ENCODE measurements at places on chromosomes 3 and 15.
A peak's percentile ranks its signal among the peaks of the same experiment; 100 is the strongest.

DNA sequence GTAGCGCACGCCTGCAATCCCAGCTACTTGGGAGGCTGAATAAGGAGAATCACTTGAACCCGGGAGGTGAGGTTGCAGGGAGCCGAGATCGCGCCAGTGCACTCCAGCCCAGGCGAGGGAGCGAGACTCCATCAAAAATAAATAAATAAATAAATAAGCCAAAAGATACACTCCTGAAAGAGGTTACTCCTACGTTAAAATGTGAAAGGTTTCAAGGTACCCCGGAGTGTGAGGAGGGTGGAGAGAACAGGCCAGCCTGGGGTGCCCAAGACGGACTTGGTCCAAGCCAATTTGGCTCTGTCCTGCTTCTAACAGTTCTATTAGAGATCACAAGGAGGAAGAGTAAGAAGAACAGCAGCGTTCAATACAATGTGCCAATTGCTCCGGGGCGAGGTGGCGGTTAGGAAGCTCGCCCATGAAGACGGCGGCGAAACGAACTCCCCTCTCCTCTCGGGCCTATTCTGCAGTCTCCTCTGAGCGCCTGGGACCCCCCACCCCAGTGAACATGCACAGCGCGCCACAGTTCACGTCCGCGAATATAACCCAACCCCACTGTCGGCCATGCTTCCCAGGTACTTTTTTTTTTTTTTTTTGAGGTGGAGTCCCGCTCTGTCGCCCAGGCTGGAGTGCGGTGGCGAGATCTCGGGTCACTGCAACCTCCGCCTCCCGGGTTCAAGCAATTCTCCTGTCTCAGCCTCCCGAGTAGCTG lies 942 bp downstream of the ELP6 start:
- peak; percentile 3 for DNase-seq

- DNase-seq, result no peak
These were observed 481 bp downstream of the AP4E1 start for GRCh38 chr15:50909010-50909317.

- no peak for DNase-seq
These were observed 706 bp downstream of the FSIP1 start for GRCh38 chr15:39781967-39782302.

DNA sequence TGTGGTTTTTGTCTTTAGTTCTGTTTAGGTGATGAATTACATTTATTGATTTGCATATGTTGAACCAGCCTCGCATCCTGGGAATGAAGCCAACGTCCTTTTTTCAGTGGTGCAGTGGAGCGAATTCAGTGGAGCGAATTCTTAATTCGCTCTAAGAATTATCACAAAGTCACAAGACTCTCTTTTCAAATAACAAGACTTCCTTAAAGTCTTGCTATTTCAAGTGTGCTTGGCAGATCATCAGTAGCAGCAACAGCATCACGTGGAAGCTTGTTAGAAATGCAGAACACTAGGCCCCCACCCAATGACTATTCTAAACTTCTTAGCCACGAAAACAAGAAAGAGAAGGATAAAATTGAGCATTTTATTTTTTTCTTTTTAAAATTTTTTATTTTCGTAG lies 58.1 kb upstream of the CD200R1L start:
- no peak for DNase-seq

DNA sequence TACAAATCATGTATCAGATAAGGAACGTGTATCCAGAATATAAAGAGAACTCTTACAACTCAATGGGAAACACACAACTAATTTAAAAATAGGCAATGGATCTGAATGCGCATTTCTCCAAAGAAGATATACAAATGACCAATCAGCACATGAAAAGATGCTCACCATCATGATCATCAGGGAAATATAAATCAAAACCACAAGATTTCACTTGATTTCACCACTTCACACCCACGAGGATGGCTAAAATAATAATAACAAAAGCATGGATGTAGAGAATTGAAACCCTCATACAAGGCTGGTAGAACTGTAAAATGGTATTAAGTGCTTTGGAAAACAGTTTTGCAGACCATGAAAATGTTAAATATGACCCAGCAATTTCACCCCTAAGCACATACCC lies 26.7 kb upstream of the SLC12A8 start:
- DNase-seq, result no peak

- no peak for DNase-seq
These were observed 84.4 kb downstream of the CMSS1 start for GRCh38 chr3:99902091-99902490.

GRCh38 chr3:176430244-176431037 lies 766.8 kb downstream of the TBL1XR1 start:
- DNase-seq, result no peak

- no peak for DNase-seq
These were observed 286.0 kb upstream of the TGFBR2 start for GRCh38 chr3:30320392-30320791.

- DNase-seq, result no peak
These were observed 13.0 kb downstream of the GUCA1C start for GRCh38 chr3:108940568-108941263.

DNA sequence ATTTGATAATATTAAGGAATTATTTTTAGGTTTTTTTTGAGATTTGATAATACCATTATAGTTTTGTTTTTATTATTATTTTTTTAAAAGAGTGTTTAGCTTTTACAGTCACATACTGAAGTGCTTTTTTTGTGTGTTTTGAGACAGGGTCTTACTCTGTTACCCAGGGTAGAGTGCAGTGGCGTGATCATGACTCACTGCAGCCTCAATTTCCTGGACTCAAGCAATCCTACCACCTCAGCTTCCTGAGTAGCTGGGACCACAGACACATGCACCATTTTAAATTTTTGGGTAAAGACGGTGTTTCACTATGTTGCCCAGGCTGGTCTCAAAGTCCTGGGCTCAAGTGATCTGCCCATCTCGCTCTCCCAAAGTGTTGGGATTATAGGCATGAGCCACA lies 73.0 kb downstream of the SUMF1 start:
- DNase-seq, result peak; percentile 21

DNA sequence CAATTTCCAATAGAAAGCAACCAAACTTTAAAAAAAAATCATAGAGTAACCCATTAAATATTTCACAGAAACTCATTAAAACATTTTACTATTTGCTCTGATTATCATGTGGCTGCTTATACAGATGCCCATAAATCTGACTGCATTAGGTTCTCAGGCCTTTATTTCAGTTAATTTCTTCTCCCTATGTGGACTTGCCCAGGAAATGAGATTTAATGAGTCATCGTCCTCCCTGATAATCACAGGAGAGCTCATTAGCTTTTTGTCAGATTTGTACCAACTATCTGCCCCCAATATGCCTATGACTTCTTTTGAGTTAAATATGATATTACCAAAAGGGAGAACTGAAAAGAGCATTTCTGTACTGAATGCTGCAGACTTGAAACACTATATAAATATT lies 168.0 kb downstream of the FOXB1 start:
- no peak for DNase-seq

DNA sequence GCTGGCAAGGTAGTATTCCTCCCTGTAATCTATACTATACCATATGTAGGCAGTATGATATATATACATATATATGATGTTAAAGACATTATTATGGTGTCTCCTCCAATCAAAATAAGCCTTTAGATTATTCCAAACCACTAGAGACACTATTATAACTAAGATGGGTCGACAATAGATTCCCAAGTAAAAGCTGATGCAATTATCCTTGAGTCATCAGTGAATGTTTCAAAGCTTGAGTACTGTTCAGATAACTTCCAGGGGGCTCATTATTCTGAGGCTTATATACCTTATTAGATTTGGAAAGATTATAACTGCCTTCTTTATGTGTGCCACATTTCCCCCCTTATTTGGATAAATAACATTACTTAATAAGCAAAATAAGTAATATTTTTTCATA lies 11.9 kb upstream of the C3orf38 start:
- DNase-seq, result no peak

GRCh38 chr3:115520651-115521245 lies 102.6 kb upstream of the GAP43 start:
- DNase-seq, result no peak

- no peak for DNase-seq
These were observed 58.0 kb downstream of the KY start for GRCh38 chr3:134592806-134593205.

GRCh38 chr3:126102011-126102410 lies 18.1 kb upstream of the SLC41A3 start:
- DNase-seq, result no peak

- DNase-seq, result no peak
These were observed 244.4 kb downstream of the EDEM1 start for GRCh38 chr3:5431811-5432378.

GRCh38 chr3:15409239-15409638 lies 18.1 kb downstream of the METTL6 start:
- no peak for DNase-seq

GRCh38 chr15:69859866-69860265 lies 237.9 kb downstream of the TLE3 start:
- DNase-seq, result no peak

GRCh38 chr15:38740206-38740605 lies 175.6 kb upstream of the RASGRP1 start:
- DNase-seq, result no peak

GRCh38 chr15:87369269-87369668 lies 887.3 kb downstream of the NTRK3 start:
- DNase-seq, result no peak

DNA sequence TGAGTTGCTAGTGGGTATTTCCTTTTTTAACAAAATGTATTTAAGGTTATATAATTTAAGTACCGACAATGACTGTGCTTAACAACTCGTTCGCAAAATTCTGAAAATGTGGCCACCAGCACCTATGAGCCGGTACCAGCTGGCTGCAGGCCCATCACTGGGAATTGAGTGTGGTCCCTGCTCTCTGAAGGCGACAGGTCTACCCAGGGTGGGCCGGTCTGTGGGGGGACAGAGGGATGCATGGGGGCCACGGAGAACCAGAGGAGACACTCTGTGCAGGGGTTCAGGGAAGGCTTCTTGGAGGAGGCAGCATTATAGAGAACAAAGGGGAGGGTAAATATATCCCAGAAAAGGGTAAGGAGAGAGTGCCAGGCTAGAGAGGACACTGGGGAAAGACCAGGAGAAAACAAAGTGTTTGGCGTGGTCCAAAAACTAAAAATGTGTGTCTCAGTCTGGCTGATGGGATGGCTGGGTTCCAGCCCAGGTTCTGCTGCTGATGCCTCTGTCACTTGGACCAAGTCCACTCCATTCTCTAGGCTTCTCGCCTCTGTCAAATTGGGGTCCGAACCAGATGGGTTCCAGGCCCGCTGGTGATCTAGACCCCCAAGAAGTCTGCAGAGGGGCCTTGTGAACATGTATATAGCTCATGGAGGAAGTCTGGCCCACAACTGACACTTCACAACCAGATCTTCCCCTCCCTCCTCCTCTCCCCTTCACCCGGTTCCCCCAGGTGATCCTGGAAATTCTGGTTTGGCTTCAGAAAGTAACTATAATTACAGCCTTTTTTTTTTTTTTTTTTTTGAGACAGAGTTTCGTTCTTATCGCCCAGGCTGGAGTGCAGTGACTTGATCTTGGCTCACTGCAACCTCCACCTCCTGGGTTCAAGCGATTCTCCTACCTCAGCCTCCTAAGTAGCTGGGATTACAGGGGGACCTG lies 10.7 kb upstream of the CYP11A1 start:
- DNase-seq, result no peak

- no peak for DNase-seq
These were observed 85.9 kb downstream of the AQP9 start for GRCh38 chr15:58224068-58224467.

- DNase-seq, result no peak
These were observed 69.0 kb downstream of the MYO1E start for GRCh38 chr15:59303633-59304032.

DNA sequence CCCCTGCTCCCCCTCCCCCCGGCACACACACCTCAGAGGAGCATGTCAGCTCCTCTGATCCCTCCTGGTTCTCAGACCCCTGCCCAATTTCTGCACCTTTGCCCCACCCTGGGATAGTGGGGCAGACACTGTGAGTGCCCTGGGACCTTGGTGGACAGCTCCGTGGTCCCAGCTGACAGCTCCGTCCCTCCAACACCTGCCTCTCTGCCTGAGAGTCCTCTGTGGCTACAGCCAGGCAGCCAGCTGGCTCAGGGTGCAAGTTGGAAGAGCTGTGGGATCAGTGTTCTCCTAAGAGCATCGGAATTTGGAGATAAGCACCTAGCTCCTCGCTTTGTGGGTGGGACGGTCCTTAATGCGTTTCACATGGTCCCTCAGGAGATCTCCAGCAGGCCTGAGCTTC lies 43.7 kb upstream of the PGPEP1L start:
- DNase-seq, result no peak

DNA sequence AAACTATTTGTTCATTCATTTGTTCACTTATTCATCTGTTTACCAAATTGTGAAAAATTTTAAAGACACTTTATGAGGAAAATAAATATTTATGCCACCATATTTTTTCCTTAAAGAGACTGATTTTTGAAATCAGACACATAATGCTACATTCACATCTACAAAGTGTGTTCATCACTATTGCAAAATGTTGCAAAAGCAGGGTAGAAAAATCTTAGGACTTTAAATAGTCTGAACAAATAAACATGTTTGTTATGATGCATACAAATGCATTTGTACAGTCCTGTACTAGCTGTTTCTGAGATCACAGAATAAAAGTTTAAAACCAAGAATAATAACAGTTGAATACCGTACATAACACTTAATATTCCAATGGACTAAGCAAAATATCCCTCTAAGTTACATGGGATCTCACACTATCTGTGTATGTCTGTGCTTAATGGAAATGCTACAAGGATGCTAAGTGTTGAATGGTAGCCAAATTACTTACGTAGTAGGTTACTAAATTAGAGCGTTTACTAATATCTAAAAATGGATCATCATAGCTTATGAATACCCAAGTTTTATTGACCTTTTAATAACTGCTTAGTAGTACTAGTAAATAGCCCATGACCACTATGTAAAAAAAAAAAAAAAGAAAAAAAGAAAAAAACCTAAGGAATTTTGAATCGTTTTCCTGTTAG lies 25.1 kb downstream of the ATP11B start:
- DNase-seq, result no peak

DNA sequence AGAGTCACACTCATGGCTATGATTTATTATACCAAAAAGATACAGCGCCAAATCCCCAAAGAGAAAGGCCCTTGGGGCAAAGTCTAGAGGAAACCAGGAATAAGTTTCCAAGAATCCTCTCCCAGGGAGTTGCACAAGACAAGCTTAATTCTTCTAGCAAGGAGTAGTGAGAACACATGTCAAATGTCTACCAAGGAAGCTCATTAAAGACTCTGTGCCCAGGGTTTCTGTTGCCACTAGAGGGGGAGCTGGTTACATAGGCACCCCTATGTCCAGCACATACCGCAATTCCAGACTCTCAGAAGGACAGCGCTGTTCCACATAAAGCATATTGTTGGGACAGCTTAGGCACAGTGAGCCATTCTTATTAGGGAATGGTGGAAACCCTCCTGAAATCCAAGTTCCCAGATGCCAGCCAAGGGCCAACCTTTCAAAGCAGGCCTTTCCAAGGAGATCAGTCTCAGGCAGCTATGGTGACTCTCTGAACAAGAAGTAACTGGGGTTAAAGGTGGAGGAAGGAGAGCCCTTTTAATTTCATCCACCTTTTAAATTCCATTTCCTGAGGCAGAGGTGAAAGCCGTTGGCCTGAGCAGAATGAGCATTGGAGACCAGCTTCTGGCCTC lies 194.2 kb downstream of the UACA start:
- DNase-seq, result no peak

- DNase-seq, result no peak
These were observed 105.9 kb downstream of the KCNH8 start for GRCh38 chr3:19254189-19254588.
